DMS53 (cell line): ENCODE measurements at places on chromosomes 7 and 10.

DNA sequence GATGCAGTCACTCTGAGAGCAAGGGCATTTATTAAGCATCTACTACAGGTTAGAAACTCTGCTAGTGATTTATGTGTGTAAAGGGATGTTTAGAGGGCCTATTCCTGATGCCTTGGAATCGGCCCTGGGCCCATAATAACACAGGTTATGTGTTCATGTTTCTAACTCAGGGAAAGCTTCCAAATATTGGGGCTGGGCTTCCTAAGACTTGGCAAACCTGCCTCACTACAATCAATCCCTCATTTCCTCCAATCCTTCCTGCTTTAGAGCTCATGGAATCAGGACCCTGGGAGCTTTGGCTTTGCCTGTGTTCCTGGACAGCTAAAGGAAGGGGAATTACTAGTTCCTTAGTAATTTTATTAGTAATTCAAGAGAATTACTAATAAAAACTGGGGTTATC lies 148.8 kb downstream of the HIBADH start:
- no peak for DNase-seq

GRCh38 chr7:135414208-135414607 lies 95.7 kb downstream of the CNOT4 start:
- DNase-seq = peak; percentile 47

DNA sequence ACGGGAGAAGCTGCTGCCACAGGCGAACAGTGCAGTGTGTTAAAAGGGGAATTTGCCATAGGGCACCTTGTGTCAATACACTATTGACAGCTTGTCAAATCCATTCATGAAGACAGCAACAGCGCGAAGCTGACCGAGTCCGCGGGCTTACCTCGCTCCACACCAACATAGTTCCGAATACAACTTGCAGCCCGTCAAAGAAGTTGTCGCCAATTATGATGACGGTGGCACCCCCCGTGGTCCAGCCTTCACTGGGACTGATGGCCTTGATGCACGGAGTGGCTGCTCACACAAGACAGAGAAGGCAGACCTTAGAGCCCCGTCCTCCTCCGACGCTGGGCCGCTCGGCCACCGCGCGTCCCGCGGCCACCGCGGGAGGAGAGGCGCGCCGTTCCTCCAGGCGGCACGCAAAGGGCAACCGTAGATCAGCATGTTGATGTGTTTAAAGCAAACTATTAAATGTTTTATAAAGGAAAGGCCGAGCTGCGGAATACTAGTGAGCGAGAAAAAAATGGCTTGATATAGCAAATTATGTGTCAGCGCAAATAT lies 96.4 kb downstream of the EBF3 start:
- no peak for DNase-seq

DNA sequence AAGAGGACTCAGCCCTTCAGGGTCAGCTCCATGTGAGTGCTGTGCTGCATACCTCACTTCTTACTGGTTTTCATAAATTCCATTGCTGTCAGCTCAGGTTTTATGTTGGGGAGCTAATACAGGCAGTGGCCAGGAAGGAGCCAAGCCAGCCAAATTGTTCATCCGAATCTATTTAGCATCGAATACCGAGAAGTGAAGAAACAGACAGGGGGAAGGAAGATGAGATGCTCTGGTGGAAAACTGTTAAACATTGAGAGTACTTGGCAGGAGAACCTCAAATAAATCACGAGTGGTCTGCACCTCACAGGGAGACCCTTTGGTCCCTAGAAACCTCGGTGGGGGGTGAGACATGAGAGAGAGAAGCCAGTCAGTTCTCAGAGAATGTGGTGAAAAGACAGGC lies 196.0 kb upstream of the TMEM72 start:
- no peak for DNase-seq

DNA sequence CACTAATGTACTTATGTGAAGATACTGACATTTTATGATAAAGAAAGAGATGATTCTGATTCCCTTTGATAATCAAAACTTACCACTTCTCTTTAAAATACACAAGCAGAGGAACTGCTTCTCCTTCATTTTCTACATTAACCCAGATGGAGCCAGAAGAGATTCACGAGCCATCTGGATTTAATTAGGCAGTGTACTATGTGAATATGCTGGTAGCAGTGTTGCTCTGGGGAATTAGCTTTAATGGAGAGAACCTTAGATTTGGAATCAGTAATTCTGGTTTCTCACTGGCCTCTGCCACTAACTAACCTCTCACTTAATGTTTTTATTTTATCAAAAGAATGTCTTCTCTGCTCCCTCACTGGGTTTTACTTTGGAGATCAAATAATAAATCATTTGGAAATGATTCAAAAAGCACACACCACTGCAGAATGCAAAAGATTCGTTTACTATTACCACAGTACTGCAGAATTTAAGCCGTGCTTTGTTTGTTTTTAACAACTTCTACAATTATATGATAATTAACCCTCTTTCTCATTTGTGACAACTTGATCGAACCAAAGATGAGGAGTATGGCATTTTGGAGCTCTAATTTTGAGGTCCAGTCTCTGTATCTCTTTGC lies 77.5 kb upstream of the PHYHIPL start:
- no peak for DNase-seq
